ENCODE measurements at places on chromosomes 6 and 20.

DNA sequence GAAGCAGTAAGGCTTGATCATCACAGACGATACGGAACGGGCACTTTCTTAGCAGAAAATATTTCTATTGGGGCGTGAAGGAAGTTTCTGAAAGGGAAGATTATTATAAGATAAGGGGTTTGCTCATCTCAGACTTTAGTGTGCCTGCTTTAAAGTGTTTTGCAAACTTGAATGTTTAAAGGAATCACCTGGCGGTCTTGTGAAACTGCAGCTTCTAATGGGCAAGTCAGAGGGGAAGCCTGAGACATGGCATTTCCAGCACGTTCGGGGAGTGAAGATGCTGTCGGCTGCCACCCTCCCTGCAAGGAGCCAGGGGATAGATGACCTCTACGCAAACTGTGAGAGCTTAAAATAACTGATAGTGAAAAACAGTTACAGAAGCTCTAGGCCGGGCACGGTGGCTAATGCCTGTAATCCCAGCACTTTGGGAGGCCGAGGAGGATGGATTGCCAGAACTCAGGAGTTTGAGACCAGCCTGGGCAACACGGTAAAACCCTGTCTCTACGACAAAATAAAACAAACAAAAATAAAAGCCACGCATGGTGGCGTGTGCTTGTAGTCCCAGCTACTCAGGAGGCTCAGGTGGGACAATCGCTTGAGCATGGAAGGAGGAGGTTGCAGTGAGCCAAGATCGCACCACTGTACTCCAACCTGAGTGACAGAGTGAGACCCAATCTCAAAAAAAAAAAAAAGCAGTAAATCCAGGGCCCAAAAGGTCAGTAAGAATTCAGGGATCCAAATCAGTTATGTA is 2.3 kb upstream of the KIF16B start:
- DNase-seq, result no peak

DNA sequence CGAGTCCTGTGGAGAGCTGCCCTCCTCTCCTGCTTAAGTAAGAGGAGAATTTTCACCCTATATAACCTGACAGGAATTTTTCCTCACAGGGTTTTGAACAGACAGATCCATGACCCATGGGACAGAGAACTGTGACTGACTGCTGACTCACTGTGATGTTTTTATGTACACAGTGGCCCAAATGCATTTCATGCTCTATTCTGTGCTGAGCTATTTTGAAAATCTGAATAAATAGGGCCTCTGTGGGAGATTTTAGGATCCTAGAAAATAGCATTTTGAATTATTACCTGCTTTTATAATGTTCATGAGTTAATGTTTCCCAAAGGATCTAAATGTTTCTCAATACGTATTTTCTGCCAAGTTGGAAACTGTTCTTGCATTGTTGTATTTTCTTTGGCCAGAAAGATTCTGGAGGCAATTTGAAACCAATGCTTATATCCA is 577.4 kb downstream of the HTR1B start:
- no peak for DNase-seq

GRCh38 chr20:56574531-56575142 is 41.6 kb downstream of the FAM209B start:
- DNase-seq, result no peak

DNA sequence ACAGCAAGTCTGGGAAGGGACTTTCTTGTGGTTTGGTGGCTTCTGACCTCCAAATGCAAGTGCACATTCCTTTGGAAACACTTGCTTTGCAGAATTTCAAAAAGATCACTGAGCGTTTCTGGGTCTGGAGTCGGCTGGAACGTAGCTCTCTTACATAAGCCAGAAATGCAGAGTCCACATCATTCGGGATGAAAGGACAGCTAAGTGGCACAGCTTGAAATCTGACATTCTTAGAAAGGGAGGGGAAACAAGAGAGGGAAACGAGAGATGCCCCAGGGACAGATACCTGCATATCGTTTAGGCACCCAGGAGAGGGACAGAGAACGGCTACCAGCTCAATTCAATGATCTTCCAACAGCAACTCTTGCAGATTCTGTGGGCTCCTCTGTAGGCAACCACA is 118.7 kb downstream of the NFATC2 start:
- DNase-seq, result no peak

- no peak for DNase-seq
These were observed 188.5 kb downstream of the REV3L start for GRCh38 chr6:111294374-111294967.

DNA sequence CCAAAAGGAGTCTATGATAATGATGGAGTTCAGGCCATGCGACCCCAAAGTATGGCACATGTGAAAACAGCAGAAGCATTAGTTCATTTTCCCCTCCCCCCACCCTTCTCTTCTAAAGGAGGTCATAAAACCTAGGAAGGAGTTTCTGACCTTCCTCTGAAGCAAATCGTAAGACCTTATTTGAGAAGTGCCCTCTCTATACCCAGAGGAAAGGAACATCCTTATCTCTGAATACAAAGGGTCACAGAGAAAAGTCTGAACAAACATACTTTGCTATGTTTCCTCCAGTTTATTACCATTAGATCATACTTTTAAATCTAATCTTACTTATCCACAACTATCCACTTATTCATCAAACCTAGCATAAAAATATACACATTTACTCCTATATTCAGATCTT is 48.6 kb downstream of the SLX4IP start:
- no peak for DNase-seq

- DNase-seq, result no peak
These were observed 7.8 kb upstream of the NCOA3 start for GRCh38 chr20:47493963-47494293.

DNA sequence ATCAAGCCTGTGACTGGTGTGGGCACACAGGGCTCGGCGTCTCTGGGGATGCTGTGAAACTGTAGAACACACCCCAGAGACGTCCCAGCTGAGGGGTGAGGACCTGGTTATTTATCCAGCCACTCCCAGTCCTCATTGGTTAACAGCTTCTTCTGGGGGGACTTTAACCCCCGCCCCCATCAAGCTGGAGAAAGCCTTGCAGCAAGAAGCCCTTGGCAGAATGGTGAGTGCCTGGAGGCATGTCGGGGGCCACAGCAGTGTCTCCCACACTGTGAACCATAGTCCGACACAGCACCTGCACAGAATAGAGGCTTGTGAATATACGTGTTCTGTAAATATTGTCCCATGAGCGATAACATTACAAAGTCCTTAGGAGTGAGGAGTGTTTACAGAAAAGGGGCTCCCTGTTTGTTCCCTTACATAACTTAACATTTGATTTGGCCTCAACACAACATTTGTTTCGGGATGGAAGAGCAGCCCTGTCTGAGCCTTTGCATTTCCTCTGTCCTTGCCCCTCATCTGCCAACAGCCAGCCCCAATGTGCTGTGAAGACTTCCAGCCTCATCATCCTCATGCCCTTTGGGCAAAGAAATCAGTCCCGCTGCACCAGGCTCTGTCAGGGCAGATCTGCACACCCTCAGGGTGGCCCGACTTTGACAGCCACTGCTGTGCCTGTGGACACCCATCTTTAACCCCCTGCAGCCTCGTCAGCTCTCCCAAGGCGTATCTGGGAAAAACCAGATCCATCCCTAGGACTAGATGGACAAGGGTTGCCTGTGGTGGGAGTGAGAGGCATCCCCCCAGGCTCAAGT is 2.2 kb upstream of the RRBP1 start:
- DNase-seq, result no peak

- no peak for DNase-seq
These were observed 951 bp downstream of the FOXP4 start for GRCh38 chr6:41546866-41547798.

GRCh38 chr6:25035512-25036435 is 100.0 kb upstream of the RIPOR2 start:
- no peak for DNase-seq

GRCh38 chr20:33554914-33555420 is 65.1 kb downstream of the CBFA2T2 start:
- DNase-seq, result no peak

- DNase-seq, result no peak
These were observed 160.2 kb downstream of the DST start for GRCh38 chr6:56482525-56482924.

- no peak for DNase-seq
These were observed 36.2 kb downstream of the IBTK start for GRCh38 chr6:82211326-82211725.

DNA sequence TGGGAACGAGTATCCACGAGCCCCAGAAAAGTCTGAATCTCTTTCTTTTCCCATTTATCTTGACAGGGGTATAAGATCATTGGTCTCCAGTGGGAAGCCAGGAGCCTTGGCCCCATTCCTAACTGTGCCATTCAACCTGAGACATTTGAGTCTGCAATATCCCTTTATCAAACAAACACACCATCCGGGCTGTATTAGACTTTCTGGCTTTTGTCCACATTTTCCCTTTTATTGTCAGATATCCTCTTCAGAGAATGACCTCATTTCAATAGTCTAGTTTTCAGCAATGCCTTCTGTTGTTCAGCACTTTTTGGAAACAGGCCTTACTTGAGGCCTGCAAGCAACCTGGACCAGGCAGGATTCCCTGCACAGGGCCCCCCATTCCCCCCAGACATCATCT is 15.7 kb downstream of the BPIFA1 start:
- no peak for DNase-seq

DNA sequence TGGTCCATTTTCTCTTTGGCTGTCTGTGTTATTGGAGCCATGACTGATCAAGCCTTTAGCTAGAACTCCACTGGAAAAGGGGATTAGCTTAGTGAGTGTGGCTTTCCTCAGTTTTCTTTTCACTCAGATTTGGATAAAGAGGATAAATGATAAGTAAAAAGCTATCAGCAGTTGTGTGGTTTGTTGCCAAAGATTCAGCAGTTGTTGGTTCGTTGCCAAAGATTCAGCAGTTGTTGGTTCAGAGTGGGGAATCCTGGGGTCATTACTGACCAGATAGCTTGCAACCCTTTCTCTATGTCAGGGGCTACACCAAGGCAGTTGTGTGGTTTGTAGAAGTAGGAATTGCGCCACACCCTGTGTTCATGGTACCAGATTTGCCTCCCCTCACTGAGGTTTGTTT is 107.7 kb upstream of the SCP2D1 start:
- DNase-seq, result no peak

- no peak for DNase-seq
These were observed 118.2 kb downstream of the PRIM2 start for GRCh38 chr6:57435475-57436160.

- DNase-seq, result no peak
These were observed 8.1 kb downstream of the NPBWR2 start for GRCh38 chr20:64099086-64099786.

GRCh38 chr6:84282550-84282949 is 55.1 kb upstream of the CEP162 start:
- no peak for DNase-seq

- no peak for DNase-seq
These were observed 75.8 kb downstream of the EFHC1 start for GRCh38 chr6:52495922-52496321.

DNA sequence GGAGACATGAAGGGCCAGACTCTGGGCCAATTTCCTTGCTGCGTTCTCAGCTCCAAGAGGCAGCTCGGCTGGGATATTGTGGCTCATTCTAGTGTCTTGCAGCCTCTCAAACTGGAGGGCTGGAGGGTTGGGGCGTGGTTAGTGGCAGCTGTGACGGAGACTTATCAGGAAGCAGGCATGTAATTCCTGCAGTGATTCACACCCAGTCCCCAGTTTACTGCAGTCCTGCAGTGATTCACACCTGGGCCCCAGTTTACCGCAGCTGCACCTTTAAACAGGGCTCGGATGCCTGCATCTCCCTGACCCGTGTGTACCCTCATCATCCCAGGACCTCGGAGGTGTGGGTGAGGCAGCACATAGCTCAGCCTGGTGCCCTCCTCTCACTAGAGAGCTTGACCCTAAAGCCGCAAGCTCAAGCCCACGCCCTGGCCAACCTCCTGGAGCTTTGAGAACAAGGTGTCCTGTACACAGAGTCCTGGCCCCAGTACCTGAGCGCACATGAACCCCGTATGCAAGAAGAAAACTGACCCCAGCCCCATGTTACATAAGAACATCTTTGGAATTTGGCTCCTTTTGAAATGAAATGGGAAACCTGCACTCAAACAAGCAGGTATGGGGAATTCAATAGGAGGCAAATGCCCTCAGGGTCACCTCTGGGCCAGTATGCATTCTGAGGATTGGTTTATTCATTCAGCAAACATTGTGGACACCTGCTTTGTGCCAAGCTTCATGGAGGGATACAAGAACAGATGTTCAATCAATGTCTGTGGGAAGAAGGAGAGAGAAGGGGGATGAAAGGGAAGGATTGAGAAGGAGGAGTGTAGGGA is 55.3 kb upstream of the FAM83D start:
- DNase-seq, result no peak

DNA sequence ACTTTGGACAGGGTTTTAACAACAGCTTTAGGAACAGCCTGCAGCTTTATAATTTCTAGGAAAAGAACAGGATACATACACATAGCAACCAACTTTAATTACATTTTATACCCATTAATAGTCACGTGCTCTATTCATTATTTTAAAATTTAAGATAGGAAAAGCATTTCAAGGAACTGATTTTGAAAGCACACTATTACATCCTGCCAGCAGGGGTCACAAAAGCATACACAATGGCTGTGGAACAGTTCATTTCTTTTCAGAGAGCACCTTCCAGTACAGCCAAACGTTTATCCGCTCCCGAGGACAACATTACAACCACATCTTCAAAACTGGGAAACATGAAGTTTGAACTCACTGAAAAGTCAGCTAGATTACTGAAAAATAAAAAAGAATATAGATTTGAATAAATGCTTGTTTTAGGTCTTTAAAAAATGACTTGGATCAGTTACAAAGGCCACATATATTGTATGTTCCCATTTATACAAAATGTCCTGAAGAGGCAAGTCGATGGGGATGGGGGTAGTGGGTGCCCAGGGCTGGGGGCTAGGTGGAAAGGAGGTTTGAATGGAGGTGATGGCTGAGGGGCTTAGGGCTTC is 104.6 kb upstream of the EXOC2 start:
- no peak for DNase-seq

GRCh38 chr6:97412511-97412910 is 129.5 kb upstream of the MMS22L start:
- DNase-seq, result no peak

GRCh38 chr6:133701633-133702331 is 187.1 kb upstream of the TCF21 start:
- peak; percentile 41 for DNase-seq

GRCh38 chr6:141463237-141463977 is 669.3 kb upstream of the GJE1 start:
- DNase-seq, result no peak

- no peak for DNase-seq
These were observed 16.9 kb upstream of the STK35 start for GRCh38 chr20:2084703-2085102.

DNA sequence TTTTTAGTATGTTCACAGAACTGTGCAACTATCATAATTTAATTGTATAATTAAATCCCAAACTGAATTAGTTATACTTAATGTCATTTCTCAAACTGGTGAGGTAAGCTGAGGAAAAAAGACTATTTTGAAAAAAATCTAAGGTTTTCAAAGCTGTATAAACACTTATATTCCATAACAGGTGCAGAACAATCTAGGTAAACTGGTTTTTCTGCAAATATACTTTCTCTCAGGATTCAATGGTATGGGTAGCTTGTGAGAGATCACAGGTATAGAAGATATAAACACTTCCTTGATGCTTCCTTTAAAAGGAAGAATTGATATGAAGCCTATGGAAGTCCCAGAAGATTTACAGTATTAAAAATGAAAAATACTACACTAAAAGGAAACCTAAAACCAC is 33.7 kb downstream of the NOL7 start:
- no peak for DNase-seq

GRCh38 chr20:16752082-16752481 is 3.9 kb downstream of the OTOR start:
- DNase-seq, result no peak

Data from HS-27A (cell line).